ENCODE measurements at places on chromosomes 16 and 17. TPM values are rescaled to one million over a fixed set of nuclear protein-coding genes. Genes with fewer than 3 reads are reported as not detected.

GRCh38 chr17:74187761-74188160, 15.7 kb upstream of the RPL38 start:
- no peak for DNase-seq

DNA sequence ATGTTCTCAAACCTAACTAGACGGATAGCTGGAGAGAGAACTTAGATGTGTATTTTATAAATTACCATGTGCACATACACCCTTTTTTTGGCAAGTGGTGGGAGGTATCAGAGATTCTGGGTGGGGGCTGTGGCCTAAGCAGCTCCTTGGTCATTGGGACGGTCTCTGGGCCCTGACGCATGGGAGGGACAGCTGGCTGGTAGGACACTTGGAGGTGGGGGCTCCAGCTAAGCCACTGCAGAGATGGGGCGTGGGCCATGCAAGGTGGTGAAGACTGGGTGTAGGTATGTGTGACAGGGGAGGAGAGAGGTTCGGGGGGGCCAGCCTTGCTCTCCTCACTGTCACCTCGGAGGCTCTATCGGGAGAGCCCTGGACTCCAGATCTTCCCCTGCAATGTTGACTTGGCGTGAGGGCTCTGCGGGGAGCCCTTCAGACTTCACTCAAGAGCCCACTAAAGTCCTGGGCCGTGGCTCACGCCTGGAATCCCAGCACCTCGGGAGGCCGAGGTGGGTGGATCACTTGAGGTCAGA, 17.1 kb downstream of the C1QTNF1 start:
- DNase-seq: no peak

DNA sequence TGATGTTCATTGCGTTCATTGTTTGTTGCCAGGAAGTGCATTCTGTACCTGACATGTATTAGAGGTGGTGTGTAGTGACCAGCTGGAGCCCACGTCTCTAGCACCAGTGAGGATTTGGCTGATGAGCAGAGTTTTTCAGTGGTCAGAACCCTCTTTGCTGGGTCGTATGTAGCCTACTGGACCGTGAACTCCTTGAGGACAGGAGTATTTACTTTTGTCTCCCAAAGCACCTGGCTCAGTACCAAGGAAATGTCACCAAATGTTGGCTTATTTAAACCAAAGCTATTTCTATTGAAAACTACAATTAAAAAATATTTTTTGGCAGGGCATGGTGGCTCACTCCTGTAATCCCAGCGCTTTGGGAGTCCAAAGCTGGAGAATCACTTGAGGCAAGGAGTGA, 262.7 kb downstream of the SNX29 start:
- DNase-seq: no peak

DNA sequence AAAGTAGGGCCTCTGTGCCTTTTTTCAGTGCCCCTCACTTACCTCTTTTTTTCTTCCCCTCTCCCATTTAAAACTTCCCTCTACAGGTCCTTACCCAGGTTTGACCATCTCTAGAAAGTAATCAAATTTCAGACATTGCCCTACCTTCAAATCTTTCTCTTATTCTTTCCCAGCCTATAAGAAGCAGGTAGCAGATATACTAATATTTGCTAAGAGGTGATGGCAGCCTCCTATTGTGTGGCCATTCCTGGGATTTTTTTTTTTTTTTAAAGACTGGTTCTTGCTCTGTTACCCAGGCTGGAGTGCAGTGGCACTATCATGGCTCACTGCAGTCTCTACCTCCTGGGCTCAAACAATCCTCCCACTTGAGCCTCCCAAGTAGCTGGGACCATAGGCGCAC, 111.1 kb upstream of the HAS3 start:
- no peak for DNase-seq

GRCh38 chr16:535446-536405, 8.2 kb downstream of the CAPN15 start:
- DNase-seq: peak; percentile 98

DNA sequence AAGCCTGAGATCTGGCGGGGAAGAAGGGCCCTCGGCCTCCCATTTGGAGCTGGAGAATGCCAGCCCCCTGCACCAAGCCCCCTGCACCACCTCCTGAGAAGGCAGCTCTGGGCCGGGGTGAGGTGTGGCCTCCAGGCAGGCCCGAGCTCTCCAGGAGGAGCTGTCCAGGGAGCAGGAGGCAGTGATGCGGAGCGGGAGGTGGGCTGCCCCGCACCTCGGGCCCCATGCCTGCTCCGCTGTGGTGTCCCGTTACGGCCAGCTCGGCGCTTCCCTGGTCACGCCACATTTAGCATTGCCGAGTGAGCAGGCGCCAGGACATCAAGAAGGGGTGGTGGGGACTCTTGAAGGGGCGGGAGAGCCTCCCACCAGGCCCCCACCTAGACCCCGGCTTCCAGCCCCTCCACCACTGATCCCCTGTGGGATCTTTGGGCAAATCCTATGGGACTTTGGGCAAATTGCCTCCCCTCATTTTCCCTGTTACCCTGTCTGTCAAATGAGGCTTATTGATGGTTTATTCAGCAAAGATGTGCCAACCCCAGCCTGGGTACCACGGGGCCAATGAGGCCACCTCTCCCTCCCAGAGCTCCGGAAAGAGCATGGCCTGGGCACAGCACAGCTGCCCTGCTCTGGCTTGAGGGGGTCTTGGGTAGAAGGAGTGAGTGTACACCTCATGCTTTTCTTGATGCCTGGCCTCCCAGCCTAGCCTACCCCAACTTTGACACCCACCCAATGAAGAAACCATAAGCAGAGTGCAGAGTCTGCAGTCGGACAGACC, 15.3 kb downstream of the FOXN1 start:
- DNase-seq: no peak

DNA sequence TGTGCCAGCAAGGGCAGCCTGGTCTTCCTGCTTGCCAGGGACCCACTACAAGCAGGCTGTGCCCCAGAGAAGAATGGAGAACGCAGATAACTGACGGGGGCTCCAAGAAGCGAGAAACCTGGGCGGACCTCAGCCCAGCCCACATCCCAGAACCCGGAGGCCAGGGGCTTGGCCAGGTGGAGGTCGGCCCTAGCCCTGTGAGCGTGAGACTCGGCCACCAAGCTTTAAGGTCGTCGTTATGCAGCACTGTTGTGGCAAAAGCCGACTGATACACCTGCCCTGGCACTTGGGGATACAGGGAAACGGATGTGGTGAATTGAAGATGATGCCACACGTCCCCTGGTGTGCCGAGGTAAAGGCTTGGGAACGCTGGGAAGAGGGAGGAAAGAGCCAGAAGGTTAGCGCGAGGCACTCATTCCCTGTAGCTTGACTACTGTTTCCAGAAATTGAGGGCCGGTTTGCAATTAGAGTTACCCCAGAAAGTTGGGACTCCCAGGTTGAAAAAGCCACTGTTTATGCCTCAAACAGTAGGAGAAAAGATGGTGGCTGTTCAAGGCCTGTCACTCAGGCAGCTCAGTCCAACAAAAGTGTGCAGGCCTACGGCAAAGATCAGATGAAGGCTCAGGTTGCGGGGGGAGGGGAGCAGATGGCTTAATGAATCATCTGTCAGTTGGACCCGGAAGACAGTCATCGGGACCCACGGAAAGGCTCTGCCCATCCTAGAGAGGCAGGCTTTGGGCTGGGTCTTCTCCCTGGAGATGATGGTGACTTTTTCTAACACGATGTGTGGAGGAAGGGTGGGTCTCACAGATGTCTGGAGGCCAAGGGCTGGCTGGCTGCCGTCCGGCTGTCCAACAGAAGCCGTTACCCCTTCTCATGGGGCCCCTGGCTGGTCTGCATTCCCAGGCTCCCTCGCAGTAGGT, 45.6 kb upstream of the BAHCC1 start:
- no peak for DNase-seq

DNA sequence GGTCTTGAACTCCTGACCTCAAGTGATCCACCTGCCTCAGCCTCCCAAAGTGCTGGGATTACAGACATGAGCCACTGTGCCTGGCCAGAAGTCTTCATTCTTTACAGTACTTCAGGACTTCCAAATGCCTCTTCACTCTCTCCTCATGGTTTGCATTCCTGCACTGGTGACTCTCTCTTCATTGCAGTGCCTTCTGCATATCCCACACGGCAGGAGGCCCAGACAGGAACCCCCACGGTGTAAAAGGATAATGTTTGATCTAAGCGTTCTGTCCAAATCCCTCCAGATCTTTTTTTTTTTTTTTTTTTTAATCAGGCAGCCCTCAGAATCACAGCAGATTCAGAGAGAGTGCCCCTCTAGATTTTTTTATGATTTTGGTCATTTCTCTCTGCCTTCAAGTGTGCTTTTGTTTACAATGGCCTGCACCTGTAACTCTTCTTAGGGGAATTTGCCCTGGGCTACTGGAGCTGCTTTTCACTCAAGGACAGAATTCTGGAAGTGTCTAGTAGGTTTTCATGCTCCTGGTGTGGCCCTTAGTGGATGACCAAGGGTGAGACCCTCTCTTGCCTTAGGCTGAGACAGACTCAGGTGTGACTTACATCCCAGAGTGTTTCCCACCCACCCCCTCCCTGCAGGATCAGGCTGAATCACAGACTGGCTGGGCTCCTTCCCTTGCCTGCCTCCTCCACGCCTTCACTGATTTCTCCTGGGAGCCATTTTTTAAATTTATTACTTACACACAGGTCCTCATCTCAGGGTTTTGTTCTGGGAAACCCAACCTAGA, 19.8 kb upstream of the NF1 start:
- peak; percentile 65 for DNase-seq

DNA sequence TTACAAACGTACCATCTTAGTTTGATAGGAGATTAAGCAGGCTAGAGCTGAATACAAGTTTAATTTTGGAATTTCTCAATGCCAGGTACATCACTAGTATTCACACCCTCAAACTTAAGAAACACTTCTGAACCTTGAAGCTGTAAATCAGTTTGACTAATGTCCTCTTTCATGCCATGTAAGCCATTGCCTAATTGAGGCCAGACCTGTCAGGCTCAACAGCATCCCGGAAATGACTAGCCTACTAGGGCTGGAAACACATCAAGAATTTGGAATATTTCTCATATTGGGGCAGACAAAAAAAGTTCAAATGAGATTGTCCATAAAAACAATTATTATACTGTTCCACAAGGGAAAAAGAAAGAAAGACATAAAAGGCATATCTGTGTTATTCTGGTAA, 1.7 kb downstream of the USP32 start:
- DNase-seq: peak; percentile 83

DNA sequence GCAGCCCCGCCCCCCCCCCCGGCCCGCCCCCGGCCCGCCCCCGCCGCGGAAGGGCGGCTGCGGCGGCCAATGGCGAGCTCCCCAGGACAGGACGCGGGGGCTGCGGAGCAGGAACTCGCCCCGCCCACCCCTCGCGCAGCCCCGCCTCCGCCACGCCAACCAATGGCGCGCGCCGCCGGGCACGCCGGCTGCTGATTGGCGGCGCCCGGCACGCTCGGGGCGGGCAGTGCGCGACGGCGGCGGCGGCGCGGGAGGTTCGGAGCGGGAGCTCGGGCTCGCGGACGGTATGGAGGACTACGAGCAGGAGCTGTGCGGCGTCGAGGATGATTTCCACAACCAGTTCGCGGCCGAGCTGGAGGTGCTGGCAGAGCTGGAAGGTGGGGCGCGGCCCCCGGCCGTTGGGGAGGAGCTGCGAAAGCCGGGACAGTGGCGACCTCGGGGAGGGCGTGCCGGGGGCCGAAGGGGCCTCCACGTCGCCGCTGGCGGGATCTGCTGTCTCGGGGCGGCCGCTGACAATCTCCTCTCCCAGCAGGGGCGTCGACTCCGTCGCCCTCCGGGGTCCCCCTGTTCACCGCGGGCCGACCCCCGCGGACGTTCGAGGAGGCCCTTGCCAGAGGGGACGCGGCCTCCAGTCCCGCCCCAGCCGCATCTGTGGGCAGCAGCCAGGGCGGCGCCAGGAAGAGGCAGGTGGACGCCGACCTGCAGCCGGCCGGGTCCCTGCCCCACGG, at the start of gene CHTF18:
CHTF18 (plus strand) TSS at position 222 of the 728 bp plus-strand sequence; CDS start at position 287, 65 bp downstream.
- peak; percentile 98 for DNase-seq

- DNase-seq: no peak
Observed at GRCh38 chr17:10547351-10547750, 2.1 kb downstream of the MYH2 start.

Gene C16orf92
- not detected for polyA plus RNA-seq

Data from GM23248 (cell line).